NCI-H2081 treated with DMSO at 0.1 percent for 48 hours (cell line): ENCODE measurements at places on chromosomes 13 and 19.

- DNase-seq, result no peak
Observed at GRCh38 chr13:25295228-25295627, 6.2 kb upstream of the NUP58 start.

GRCh38 chr13:47893527-47893926, 107.5 kb downstream of the SUCLA2 start:
- DNase-seq, result no peak

- no peak for DNase-seq
Observed at GRCh38 chr13:46321494-46322225, 65.4 kb downstream of the RUBCNL start.

DNA sequence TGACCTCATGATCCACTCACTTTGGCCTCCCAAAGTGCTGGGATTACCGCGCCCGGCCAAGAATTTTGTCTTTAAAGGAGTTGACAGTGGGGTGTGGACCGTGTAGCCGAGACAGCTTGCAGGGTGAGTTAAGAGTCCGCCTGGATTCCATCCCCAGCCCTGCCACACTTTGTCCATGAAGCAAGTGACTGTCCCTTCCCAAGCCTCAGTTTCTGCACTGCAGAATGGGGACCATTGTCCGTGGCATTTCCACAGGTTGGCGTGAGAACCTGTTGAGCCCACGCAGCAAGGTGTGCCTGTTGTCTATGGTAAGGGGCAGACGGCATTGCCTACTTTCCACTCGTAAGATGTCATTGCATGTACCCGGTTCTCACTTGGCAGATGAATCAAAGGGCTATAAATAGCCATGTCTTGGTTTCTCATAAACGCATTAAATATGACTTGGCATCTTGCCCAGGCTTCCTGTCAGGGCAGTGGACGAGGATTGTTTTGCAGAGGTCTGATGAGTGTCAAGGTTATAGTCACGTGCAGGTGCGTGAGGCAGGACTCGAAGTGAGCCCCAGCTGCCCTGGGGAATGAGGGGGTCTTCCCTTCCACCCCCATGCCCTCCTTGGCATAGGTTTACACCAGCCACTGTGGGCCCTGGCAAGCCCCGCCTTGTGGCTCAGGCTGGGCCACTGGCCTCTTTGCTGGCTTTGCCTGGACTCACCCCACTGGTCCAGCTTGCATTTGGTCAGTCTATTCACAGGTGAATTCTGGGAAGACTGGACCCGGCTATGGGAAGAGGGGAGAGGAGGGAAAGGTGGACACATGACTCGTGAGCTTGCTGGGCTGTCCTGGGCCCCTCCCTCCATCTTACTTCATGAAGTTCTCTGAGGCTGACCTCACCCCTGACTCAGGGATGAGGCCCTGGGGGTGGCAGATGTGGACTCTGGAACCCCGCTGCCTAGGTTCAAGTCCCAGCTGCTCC, 14.6 kb downstream of the FAM187B start:
- no peak for DNase-seq

- DNase-seq, result no peak
Observed at GRCh38 chr13:98386637-98387036, 190.3 kb downstream of the STK24 start.

DNA sequence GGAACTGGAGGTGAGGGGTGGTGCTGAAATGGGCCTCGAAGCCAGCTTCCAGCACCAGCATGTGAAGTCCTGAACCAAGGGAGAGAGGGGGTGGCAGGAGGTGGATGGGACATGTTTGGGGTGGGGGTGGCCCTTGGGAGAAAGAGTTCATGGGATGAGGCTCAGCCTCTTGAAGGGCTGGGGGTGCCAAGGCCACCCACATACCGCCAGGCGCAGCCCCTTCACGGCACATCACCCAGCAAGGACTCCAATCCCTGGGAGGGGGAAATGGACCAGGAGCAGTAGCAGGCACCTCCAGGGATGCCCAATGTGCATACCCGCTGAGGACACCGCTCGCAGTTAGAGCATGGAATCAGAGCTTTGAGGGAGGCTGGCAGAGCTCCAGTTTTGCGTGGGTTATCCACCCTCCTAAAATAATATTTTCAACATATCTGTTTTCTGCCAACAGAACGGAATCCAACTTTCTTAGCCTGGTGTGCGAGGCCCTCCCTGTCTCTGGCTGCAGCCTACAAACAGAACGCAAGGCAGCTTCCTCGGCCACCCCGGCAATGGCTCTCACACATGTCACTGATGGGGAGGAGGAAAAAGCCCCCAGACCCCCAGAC, 140.5 kb upstream of the VSTM2B start:
- no peak for DNase-seq
